H9 (cell line): ENCODE measurements at places on chromosomes 7 and 10.

DNA sequence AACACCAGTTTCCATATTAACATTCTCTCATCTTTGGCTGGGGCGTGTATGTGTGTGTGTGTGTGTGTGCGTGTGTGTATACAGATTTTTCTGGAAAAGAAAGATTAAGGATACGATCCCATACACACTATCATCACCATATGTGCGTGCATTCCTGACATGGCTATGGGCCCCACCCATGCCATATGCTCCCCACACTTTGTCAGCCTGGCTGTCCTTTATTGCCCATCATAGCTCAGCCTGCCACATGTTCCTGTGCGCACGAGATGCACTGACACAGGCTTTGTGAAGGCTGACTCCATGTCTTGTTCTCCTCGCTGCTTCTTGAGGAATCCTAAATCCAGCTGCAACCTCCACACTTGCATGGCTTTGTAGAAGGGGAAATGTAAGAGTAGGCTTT, 984.1 kb downstream of the LRMDA start:
- no peak for DNase-seq

DNA sequence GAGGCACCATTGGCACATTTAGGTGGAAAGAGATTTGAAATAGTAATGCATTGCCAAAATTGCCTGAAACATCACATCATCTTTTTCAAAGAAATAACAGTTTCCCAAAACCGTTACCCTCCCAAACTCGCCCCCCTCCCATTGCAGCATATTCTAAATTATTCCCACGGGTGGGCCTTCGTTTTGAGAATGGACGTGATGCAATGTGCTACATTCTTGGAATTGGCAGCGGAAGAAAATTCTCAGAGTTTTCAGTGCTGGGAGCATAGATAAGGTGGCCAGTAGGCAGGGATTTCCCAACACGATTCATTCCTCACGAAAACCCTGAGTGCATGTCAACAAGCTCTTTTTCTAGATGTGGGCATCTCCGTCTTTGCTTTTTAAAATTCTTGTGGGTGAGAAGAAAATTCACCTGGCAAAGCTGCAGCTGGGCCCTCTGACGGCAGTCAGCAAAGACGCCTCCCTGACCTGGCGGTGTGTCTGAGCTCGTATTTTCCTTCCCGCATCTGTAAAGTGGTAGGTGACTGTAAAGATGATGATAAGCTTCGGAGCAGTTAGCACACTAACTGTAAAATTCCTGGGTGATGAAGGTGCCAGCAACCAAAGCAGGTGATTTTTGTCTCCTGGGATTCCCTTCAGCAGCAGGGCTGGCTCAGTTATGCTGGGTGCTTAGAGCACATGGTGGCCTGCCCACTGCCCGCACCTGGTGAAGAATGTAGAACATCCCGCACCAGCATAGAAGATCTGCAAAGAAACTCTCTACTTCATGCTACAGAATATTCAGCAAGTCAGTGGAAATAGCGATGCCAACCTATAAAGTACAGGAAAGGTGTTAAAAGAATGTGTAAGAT, 141.9 kb upstream of the KLF6 start:
- no peak for DNase-seq

DNA sequence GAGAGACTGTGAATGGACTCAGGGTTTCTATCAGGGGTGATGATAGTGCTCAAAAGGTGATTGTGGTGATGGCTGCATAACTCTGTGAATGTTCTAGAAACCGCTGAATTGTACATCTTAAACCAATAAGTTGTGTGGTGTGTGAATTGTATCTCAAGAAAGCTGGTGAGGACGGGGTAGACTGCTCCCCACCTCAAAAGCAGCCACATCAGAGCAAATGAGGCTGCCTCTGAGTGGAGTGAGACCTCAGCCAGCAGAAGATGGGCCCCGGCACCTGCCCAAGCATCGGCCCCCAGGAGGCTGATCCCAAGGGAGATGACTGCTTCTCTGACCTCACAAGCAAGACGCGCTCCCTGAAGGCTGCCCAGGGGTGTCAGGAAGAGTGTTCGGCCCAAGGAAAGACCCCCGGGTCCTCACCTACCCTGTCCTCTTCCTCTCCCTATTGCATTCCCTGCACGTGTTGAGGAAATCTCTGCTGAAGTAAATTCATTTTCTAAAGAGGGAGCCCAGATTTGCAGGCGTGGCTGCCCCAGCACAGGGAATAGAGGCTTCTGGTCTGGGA, 279.3 kb upstream of the SHH start:
- no peak for DNase-seq

GRCh38 chr7:35253460-35253709, 515 bp downstream of the TBX20 start:
- DNase-seq: peak; percentile 42

GRCh38 chr7:150998341-150998740, 7.5 kb downstream of the NOS3 start:
- peak; percentile 20 for DNase-seq

DNA sequence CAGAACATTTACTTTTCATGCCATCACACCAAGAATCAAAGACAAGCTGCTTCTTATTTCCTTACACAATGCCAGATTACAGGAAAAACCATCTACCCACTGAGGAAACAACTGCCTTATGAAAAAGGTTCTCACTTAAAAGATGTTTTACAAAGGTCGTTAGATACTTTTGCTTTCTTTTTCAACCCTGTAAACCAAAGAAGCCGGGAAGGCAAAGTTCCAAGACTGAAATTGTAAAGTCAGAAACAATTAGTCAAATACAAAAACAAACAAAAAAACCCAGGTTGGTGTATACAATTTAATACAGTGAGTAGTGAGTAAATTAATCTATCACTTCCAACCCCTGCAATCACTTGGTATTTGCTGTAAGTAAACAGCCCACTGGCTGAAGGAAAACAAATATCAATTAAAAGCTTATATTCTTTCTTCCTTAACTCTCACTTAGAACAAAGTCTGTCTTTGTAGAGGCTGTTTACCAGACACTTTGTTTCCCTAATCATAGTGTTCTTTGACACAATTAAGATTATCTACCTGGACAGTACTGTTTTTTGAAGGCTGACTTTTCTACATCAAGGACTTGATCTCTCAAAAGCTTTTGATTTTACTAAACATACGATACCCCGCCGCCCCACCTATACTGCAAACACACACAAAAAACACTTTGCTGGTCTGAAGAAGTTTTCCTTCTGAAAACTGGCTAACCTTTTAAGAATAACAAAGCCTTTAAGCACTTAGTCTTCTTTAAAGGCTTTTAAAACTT, 18.1 kb downstream of the ERLIN1 start:
- no peak for DNase-seq

DNA sequence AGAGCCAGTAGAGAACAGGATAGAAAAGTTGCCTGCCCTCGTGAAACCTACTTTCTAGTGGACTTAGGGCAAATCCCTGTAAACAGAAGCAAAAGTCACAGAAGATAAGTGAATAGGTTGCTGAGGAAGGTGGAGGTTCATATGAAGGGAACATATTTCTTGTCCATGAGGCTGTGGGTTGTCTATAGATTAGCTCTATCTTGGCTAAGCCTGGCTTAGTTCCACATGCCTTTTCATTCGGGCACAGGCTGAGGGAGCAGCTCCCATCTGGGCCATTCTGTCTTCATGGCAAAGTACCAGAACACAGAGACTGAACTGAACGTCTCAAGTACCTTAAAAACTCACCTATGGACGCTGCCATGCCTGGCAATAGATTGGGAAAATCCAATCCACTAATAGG, 45.3 kb downstream of the BZW2 start:
- no peak for DNase-seq

DNA sequence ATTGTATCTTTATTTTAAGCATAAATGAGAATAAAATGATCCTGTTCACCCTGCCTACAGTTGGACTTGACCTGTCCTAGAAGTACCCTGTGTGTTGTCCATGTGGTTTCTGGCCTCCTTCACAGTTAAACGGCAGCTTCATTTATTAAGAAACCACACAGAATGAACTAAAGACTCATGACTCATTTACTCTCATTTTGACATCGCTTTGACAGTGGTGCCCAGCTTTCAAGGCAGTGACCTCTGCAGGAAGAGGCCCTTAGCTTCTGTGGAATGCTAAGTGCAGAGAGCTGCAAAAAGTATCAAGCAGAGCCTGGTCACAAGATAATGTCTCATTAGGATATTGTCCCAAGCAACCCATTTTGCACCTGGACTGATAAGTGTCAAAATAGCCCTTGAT, 93.4 kb downstream of the AVL9 start:
- DNase-seq: no peak

- no peak for DNase-seq
Measured at GRCh38 chr7:100017875-100018274, 2.5 kb downstream of the ZKSCAN1 start.

GRCh38 chr7:129228633-129229032, 3.8 kb downstream of the AHCYL2 start:
- no peak for DNase-seq

- DNase-seq: no peak
Measured at GRCh38 chr10:117718986-117719920, 176.7 kb downstream of the EMX2 start.

DNA sequence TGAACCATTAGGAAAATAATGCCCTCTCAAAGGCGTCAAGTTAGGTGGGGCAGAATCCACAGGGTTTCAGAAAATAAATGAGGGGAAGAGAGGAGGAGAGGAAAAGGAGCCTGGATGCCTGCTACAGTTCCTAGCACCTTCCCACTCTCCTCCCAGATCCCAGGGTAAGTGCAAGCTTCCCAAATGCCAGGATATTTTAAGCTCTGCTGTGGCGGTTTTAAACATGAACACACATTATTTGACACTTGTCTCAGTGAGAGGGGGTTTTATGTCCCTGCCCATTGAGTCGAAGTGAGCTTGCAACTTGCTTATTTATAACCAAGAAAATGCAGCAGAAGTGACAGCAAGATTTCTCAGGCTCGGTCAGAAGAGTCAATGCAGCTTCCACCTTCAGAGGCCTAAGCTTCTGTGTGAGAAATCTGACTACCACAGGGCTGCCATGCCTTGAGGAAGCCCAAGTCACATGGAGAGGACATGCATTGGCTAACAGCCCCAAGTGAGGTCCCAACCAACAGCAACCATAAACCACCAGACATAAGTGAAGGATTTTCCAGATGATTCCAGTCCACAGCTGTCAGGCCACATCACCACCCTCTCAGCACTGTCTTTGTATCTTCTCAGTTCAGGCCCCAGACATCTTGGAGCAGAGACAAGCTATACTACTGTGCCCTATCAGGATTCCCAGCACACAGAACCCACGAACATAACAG, 17.9 kb upstream of the BMPER start:
- no peak for DNase-seq
